ENCODE measurements at places on chromosomes 1 and 21.

GRCh38 chr1:178551307-178551706, 38.4 kb downstream of the TEX35 start:
- no peak for DNase-seq

DNA sequence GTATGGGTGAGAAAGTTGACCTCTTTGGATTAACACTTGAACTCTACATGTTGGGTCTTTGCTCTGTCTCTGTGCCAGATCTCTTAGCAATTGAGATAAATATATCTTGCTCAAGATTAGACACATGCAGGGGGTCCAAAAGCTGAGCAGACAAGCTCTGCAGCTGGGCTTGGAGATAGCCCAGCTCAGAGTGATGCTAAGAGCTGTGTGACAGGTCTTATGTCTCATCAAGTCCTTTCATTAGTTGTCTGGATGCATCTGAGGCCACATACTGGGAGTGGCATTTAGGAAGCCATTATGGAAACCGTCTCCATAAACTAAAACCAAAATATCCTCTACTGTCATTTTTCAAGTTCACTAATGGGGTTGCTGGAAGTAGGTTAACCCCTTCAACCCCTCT, 289.4 kb upstream of the DUSP10 start:
- DNase-seq = no peak

GRCh38 chr1:159339536-159339935, 37.4 kb downstream of the FCER1A start:
- no peak for DNase-seq

GRCh38 chr1:179310721-179311120, 17.1 kb downstream of the SOAT1 start:
- no peak for DNase-seq

- DNase-seq = no peak
Measured at GRCh38 chr1:159786465-159786864, 5.7 kb downstream of the DUSP23 start.

- DNase-seq = no peak
Measured at GRCh38 chr1:29550119-29550841, 314.0 kb downstream of the PTPRU start.

GRCh38 chr1:214491468-214492146, 59.8 kb downstream of the PTPN14 start:
- no peak for DNase-seq

GRCh38 chr1:112446411-112446810, 50.4 kb downstream of the CTTNBP2NL start:
- no peak for DNase-seq

GRCh38 chr1:198167436-198167934, 10.7 kb downstream of the NEK7 start:
- DNase-seq = no peak

- DNase-seq = no peak
Measured at GRCh38 chr21:16891821-16892220, 621.0 kb upstream of the CXADR start.

DNA sequence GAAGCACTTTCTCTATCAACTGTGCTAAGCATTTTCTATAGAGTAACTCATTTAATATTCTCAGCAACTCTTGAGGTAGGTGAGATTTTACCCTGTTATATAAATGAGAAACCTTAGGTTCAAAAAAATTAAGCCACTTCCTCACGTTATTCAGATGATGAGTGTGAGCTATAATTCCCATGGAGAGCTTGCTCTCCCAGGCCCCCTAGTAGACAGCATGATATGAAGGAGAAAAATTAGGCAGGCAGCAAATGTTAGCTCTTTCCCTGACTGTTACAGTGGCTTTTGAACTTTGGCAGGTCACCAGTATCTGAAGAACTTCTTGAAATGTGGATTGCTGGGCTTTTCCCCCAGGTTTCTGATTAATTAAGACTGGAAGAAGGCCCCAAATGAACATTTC, 753.1 kb downstream of the NCAM2 start:
- DNase-seq = no peak

DNA sequence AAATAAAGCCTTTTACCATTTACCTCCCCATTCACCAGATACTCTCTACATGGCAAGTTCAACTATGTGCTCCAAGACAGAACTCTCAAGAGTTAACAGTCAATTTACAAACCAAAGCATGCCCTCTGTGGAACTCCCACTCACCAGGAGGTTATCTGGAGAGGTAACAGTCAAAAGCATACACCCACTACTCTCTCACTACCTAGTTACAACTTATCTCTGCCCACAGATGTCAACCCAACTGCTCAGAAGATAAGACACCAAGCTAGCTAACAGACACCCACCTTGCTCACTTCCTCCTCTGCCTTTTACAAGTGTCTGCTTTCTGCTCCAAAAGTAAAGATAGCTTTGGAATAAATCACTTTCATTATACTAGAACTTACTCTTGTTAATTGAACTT, 131.0 kb downstream of the TRIM33 start:
- no peak for DNase-seq

- DNase-seq = no peak
Measured at GRCh38 chr1:179164494-179164893, 65.0 kb downstream of the ABL2 start.

DNA sequence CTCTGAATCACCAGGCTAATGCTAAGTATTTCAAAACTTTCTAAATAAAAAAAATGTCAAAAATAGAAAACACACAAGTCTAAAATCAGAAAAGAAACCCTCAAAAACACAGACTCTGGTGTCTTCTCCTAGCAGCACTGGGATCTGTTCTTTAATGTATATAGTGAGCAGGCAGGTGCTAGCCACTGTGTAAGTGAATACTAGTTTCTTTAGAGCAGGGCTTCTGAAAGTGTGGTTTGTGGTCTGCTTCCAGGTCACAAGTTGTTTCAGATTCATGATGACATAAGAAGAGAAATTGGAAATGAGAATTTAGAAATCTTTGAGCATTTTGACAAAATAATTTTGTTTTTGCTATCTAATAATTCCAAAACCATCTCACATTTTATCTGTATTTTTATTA, 763.1 kb downstream of the USP25 start:
- no peak for DNase-seq

- DNase-seq = no peak
Measured at GRCh38 chr1:112971006-112971405, 15.0 kb upstream of the SLC16A1 start.

- DNase-seq = peak; percentile 50
Measured at GRCh38 chr1:27527890-27528817, 38.2 kb upstream of the WASF2 start.

DNA sequence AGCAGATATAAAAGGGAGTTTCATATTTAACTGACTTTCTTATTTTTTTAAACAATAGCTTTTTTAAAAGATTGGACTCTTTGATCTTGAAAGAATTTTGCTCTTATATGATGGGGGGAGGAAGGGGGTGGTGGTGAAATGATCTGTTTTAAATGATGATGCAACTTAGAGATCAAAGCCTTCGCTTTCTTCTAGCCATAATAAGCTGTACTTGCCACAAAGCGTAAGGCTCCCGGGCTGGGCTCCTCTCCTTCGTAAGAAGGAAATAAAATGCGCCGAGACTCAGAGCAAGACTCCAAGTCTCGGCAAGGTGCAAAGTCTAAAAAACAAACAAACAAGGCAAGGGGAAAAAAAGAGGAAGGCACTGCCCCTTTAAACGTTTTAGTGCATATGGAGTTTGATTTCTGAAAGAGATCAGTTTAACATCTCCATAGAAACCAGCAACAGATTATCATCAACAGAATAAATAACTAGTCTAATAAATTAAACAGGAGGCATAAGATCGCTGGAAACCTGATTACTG, 3.3 kb downstream of the CASZ1 start:
- DNase-seq = no peak

- DNase-seq = no peak
Measured at GRCh38 chr1:93078638-93078985, 471 bp upstream of the MTF2 start.

- no peak for DNase-seq
Measured at GRCh38 chr1:227490001-227490400, 73.4 kb upstream of the ZNF678 start.

Measured in glutamatergic neuron (in vitro differentiated cells).